ENCODE measurements at places on chromosomes 5 and 9.

DNA sequence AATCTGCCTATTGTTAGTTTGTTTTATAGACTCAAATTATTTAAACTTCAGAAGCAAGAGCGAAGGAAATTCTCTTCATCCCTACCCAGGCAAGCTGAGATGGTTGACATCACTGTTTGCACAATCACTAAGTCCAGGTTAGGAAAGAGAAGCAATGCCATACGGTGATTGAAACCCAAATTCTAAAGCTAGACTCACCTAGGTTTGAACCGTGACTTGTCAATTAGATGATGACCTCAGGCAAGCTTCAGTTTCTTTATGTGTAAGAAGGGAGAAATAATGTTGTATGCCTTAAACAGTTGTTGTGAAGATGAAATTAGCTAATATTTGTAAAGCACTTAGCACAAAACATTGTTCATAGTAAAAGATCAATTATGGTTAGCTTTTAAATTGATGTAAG is 96.5 kb upstream of the ANKRD55 start:
- no peak for DNase-seq

GRCh38 chr5:81409896-81410295 is 16.0 kb upstream of the ACOT12 start:
- no peak for DNase-seq

DNA sequence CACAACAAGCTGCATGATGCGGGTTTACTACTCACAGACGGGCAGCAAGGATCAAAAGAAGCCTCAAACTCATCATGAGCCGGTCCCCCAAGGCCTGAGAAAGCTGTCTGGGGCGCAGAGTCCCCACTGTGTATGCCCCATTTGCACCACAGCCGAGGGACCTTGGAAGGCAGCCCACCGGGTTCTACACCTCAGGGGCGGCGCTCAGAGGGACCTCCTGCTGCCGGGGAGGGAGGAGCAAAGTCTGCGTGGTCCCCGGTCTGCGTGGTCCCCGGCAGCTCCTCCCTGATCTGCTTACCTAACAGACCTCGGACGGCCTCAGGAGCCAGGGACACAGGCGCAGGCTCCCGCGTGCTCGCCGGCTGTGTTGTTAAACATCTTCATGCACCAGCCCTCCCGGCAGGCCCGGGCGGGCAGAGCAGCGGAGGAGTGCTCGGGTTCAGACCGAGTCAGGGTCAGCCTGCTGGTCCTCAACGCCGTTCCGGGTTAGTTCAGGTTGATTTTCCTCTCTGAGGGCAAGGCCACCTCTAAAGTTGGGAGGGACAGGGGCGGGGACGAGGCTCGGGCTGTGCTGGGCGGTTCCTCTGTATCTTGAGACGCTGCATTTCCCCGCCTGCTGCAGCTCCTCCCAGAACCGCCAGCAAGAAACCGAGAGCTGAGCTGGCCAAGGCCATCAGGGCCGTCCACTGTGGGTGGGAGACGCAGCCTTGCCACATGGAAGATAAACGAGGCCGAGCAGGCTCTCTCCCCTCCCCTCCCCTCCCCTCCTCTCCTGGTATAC is 74.6 kb downstream of the MRPL36 start:
- DNase-seq, result no peak

- no peak for DNase-seq
Observed at GRCh38 chr5:24389968-24390367, 254.8 kb downstream of the CDH10 start.

- DNase-seq, result no peak
Observed at GRCh38 chr5:126070481-126070880, 352.7 kb upstream of the GRAMD2B start.

DNA sequence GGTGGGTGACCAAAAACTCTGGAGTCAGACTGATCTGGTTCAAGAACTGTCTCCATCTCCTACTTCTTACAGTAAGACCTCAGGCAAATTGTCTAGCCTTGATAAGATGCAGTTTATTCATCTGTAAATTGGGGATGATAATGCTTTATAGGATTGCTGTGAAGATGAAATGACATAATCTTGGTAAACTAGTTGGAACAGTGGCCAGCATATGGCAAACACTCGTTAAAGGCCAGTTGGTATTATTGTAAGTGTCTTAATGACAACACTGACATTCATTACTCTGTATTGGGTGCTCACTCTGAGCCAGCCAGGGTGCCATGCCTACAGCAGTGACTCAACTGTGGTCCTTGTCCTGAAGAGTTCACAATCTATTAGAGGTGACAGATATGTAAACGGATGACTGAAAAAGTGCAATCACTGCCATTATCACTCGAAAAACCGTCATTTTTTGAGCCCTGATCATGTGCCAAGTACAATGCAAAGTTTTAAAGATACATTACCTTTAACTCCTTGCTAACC is 84.9 kb upstream of the HSPA9 start:
- no peak for DNase-seq

All from keratinocyte (primary cell).